ENCODE measurements at places on chromosomes 6 and 20.

GRCh38 chr20:43863330-43863729 lies 51.3 kb upstream of the TOX2 start:
- ATAC-seq: no peak

DNA sequence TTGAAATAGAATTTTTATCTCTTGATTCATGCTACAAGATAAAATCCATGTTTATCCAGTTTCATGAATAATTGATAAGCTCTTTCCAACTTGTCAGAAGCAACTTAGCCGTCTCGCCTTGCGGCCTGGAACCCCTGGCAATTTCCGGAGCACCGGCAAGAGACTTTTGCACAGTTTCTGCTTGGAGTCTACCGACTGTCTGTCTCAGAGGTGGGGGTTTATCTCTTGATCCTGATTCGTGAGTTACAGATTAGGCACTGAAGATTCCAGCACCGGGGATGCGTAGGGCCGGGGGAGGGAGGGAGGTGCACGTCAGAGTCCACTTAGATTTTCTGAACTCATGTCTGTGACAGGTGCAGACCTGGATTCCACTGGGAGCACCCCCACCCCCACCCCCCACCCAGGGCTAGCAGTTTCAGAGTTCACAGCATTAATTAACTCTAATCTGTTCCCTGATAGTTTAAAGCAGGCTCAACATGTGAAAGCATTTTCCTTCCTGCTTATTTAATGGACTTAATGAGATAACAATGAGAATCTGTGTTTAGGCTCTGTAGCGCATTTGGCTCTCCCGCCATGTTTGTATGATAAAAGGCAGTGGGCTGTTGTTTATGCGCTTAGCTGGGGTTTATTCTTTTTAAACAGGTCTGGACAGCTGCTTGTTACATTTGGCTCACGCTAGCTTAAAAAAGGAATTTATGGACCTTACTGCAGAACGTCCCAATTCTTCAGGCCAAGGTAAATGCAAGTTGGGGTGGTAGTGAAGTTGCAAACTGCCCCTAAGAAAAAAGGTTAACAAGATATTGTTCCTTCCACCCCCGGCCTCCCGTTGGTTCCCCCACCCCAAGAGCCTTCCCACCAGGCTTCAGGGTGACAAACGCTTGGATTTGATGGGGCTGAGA lies 8.1 kb upstream of the APCDD1L start:
- no peak for ATAC-seq

DNA sequence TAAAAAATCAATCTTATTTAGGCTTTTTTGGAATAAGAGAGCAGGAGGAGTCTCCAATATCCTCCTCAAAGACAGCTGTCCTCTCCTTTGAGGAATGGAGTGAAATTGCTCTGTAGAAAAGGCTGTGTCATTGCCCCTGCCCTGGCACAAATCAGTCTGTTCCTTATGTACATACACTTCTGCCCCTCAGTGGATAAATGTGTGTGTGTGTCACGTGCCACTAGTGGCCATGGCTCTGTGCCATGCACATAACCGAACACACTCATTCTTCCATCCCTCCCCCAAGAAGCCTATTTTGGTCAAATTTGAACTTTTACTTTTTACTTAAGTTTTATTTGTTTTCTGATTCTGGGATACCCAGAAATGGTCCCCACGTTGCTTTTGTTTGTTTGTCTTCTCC lies 49.2 kb downstream of the ANKS1A start:
- ATAC-seq: no peak

DNA sequence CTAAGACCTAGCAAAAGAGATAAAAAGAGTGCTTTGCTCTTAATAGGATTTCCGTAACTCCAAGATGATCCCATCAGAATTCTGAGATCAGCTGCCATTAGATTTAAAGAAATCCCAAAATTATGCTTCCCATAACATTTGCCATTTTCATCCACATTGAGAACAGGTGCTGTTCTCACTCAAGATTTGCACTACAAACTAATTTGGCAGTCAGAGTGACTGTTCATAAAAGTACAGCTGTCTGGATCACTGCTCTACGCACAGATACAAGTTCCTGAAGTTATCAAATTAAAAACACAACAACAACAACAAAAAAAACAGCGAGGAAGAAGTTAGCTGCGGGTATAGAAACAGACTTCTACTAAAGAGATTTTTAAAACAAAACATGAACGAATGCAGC lies 58.1 kb downstream of the ASCC3 start:
- no peak for ATAC-seq

GRCh38 chr6:21033575-21034026 lies 499.3 kb downstream of the CDKAL1 start:
- no peak for ATAC-seq

DNA sequence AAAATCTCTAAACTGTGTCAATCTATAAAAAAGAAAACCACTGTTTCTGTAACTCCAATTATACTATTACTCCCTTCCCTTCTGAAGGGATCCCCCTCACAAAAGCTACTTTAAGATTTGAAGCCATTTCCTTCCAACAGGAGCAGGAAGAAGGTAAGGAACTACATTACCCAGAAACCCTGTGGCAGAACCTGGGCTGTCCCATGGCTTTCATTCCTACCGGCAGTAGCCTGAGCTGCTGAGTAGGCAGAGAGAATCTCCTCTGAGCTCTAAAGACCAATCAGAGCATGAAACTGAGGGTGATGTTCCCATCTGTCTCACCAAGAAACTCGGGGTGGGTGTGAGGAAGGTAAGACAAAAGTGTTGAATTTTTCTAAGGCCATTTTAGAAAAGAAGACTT lies 108.0 kb upstream of the LRFN2 start:
- ATAC-seq: no peak

DNA sequence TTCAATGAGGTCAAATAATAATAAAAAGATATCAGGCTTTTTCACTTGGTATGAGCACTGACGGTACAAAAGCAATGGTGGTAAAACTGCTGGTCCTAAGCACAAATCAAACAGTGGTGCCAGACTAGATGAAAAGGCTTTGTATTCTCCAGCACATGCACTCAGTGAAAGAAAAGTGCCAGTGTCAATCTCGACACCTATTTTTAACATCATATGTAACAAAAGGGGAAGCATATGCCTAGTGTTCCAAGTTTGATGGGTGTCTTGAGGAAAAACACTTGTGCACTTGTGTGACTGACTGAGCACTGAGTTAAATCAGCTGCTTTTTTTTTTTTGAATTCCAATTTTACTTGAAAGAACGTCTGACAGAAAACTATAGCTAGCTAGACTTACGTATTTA lies 27.3 kb downstream of the MED23 start:
- ATAC-seq: no peak

DNA sequence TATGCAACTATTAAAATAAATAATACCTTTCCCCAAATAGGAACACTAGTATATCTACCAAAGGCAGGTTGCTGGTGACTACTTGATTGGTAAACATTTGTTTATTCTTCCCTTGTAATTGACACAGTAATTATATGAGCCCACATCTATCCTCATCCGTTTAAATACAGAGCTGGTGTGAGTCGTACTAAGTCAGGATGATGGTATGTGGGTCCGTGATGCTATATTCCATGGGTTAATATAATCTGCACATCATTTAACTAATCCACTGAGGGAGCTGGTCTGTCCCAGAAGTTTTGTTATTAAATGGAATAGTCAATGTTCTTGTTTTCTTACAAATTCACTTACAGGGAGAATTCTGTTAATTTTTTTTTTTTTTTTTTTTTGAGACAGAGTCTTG lies 164.0 kb upstream of the AGPAT4 start:
- ATAC-seq: no peak

GRCh38 chr6:14474816-14475215 lies 357.2 kb downstream of the CD83 start:
- no peak for ATAC-seq

DNA sequence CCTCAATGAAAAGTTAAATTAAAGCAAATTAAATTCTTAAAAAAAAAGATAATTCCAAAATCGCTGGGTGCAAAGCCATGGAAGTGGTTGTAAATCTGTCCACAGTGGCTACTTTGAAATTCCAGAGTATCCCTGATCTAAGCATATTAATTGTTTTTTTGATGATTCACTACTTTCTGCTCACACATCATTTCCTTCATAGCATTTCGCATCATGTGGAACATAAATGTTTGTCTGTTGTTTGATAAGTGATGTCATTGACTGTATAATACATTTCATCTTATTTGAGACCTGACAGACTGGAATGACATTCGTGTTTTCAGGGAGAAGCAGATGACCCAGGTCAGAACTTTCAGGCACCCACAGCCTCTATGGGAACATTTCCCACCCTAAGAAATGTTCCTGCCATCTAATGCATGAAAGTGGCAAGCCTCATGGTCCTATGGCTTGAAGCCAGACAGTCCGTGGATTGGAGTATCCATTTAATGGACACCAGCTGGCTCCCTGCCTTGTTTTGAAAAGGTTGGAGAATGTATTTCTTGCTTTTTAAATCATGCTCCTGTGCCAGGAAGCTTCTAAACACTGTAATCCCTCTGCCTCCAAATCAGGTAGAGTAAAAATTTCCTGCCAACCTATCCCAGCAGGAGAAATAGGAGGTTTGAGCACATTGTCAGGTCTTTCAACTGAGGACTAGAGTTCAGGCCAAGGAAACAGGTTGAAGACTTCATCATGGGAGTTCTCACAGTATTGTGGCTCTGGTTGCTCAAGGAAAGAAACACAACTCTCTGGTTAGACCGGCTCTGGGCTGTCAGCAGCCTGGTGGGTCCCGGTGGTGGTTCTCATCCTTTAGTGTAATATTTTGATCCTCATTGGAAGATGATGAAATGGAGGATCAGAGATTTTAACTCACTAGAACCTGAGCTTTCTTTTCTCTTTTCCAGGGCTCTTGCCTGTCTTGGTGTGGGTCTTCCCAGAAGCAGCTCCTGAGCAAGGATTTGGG lies 157.9 kb downstream of the SLC24A3 start:
- no peak for ATAC-seq

DNA sequence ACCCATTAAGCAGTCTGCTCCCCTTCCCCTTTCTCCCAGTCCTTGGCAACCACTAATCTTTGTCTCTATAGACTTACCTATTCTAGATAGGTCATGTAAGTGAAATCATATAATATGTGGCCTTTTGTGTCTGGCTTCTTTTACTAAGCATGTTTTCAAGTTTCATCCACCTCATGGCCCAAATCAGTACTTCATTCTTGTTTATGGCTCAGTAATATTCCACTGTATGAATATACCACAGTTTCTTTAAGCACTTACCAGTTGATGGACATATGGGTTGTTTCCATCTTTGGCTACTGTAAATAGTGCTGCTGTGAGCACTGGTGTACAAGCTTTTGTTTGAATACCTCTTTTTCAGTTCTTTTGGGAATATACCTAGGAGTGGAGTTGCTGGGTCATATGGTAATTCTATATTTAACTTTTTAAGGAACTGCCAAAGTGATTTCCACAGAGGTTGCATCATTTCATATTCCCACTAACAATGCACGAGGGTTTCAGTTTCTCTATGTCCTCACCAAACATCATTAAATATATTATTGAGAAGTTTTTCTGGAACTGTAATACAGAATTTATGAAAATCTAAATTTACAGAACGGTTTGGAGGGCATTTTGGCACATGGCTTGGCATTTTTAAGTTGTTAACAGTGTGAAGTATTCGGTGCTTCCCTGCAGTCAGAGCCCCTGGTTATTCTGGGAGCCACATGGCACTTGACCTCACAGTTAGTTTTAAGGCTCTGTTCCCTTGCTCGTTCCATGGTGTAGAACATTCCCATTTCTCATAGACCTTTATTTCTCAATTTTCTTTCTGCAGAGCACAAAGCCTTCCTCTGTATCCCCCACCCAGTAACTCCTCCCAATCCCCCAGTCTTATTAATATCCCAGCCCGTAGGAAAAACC lies 27.0 kb upstream of the DTNBP1 start:
- ATAC-seq: no peak

GRCh38 chr6:125923366-125923877 lies 33.1 kb upstream of the HINT3 start:
- no peak for ATAC-seq

- ATAC-seq: no peak
Measured at GRCh38 chr20:10282979-10283456, 64.4 kb downstream of the SNAP25 start.

GRCh38 chr6:167580619-167580911 lies 246.1 kb upstream of the AFDN start:
- ATAC-seq: no peak

DNA sequence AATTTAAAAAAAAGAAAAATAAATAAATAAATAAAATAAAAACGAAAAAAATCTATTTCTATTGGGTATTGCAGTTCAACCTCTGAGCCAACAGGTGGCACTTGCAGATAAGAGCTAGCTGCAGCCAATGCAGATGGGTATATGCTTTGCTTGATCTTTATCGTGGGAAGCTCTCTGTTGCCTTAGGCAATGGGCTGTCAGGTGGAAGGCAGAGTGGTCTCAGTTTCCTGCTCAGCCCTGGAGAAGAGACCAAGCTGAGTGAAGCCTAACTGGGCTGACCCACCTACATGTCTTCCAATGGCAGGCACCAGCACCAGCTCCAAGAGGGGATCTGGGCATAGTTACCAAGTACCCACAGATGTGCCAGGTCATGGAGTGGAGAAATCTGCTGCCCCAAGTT lies 95.0 kb downstream of the AK9 start:
- no peak for ATAC-seq

DNA sequence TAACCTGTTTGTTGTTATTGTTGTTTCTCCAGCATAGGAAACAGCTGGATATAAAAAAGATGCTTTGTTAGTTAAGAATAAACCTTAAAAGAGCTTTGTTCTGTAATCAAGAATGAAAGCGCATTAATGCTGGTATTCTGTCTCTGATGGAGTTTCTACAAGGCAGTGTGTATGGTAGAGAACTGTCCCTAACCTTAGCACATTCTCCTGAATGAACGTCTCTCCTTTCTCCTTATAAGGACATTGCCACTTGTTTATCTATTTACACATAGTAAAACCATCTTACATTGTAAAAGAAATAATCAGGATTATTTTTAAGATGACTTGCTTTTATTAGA lies 33.8 kb upstream of the LCA5 start:
- ATAC-seq: no peak

DNA sequence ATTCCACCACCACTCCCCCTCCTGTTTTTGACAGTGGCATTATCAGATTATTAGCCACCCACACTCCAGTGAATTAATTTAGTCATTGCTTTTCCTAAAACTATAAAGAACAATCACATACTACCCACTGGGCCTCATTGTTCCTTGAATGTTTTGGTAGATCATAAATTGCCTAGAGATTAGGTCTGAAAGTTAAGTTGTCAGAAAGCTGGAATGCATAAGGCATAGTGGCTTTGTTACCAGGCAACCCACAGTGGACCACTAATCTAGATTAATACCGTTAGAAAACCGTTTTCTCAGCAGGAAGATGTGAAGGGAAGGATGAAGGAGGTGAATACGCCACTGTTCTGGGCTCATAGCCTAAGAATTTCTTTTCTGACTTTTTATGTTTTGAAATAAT lies 75.6 kb downstream of the SAMD3 start:
- ATAC-seq: no peak

DNA sequence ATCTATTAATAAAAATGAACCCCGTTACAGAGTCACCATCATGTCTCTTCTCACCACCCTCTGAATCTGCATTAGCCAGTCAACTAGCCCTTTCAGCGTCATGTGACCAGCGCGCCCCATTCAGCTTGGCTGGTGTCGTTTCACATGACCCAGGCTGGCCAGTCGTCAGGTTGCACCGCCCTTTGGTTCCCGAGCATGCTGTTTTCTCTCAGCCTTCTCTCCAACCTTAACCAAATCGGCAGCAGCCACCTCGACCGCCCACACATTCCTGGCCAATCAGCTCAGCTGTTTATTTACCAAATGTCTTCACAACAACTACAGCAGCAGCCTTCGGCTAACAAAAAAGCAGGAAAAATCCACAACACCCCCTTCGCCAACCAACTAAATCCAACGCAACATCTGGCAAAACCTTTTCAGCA lies 5.6 kb downstream of the SRSF3 start:
- peak; percentile 91 for ATAC-seq

All from activated T-helper 17 cell treated with anti-CD3 and anti-CD28 coated beads, Interleukin-2, amount 50 U/mL, for 72 hours (primary cell).